Fibroblast of skin of left quadriceps (primary cell): ENCODE measurements at places on chromosomes 16 and 17.

DNA sequence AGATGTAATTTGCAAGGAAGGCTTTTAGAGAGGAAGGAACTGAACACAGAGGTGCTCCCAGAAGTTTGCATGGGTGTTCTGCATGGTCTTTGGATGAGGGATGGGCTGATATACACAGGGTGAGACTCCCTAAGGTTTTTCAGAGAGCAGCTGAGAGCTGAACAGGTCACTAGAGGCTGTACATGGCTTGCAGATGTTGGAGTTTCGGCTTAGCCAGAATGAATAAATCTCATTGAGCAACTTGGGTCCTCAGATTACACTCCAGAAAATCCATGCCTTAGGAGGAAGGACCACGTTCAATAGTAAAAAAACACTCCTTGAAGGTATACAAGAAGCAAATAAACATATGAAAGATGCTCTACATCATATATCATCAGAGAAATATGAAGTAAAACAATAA, 7.5 kb upstream of the ITGB3 start:
- no peak for DNase-seq

- DNase-seq, result no peak
Observed at GRCh38 chr17:59746849-59747445, 39.5 kb downstream of the VMP1 start.

GRCh38 chr16:84459941-84460405, 44.5 kb downstream of the MEAK7 start:
- no peak for DNase-seq

GRCh38 chr17:28547623-28548416, 4.6 kb downstream of the UNC119 start:
- DNase-seq, result no peak

DNA sequence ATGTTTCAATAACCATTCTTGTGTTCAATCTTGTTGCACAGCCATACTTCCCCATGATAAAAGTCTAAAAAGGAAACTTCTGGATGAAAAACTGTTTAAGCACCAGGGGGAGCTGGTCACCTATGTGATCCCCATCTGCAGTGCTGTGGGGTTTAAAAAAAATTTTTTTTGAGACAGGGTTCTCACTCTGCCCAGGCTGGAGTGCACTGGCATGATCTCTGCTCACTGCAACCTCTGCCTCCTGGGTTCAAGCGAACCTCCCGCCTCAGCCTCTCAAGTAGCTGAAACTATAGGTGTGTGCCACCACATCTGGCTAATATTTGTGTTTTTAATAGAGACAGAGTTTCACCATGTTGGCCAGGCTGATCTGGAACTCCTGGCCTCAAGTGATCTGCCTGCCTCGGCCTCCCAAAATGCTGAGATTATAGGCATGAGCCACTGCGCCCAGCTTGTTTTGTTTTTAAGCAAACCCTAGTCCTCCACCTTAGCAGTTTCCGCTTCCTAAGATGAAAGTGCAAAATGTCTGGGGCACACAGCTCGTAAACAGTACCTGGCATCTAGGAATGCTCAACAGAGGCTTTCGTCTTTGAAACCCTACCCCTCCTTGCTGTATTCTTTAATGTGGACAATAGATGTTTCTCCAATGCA, 25.4 kb downstream of the DNAJA2 start:
- no peak for DNase-seq

GRCh38 chr17:68294196-68294555, 2.9 kb downstream of the ARSG start:
- DNase-seq, result no peak

GRCh38 chr17:15171167-15172047, 93.7 kb downstream of the PMP22 start:
- peak; percentile 74 for DNase-seq

GRCh38 chr16:31134625-31135534, 647 bp downstream of the PRSS8 start:
- DNase-seq, result no peak
